Stimulated activated CD4-positive, alpha-beta T cell treated with anti-CD3 and anti-CD28 coated beads, Interleukin-15, amount 100 ng/mL, for 48 hours (primary cell): ENCODE measurements at places on chromosomes 6 and 20.

DNA sequence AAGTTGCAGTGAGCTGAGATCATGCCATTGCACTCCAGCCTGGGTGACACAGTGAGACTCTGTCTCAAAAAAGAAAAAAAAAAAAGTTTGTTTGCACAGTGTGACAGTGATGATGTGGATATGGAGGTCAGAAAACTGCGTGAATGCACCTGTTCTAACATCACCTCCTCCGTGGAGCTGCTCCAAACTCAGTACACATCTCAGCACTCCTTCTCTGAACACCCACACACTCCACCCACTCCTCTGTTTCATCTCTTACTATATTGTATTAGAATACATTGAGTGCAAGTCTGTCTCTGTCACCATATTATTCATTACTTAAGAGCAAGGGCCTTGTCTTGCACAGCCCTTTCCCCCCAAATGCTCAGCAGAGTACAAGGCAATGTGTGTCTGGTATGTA, 51.5 kb upstream of the ENPP4 start:
- DNase-seq, result no peak

DNA sequence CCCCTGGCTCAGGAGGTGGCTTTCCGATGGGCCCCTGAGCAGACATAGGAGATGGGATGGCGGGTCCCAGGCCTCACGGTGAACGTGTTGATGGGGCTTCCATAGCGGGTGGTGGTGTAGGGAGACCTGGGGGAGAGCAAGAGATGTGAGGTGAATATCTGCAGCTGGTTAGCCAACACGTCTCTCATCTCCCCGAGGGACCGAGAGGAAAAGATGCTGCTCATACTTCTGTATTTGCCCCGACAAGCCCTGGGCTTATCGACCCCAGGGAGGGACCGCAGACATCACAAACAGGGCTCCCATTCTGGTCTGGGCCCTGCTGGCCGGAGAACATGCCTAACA, 38.7 kb downstream of the C6orf132 start:
- no peak for DNase-seq

DNA sequence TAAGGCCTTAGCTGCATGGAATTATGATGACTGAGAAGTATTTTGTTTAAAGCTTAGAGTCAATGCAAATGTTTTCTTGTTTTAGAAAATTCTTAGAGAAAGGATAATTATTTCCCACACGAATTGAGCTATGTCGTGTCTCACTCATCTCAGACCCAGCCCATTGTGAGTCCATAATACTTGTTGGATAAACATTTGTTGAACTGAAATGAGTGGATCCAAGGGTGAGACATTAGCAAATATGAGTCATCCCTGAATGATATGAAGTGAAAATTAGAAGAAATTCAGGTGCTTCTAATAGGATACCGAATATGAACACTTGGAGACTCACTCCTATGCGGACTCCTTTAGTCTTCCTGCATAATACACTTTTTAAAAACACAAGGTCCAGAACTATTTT, 41.6 kb upstream of the ARMC2 start:
- no peak for DNase-seq

DNA sequence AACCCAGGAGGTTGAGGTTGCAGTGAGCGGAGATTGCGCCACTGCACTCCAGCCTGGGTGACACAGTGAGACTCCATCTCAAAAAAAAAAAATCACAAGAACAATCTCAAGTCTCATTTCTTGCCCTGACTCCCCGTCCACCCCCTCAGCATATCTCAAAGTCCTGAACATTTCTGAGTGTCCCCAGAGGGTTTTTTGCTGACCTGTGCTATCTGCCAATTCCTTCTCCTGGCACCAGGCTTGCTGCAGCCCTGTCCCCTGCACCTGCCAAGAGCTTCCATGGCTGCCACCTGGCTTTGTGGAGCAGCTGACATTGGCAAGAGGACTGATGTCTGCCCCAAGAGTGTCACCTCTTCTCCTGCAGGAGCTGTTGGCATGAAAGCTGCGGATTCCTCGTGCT, 54.9 kb upstream of the PTPRT start:
- no peak for DNase-seq

DNA sequence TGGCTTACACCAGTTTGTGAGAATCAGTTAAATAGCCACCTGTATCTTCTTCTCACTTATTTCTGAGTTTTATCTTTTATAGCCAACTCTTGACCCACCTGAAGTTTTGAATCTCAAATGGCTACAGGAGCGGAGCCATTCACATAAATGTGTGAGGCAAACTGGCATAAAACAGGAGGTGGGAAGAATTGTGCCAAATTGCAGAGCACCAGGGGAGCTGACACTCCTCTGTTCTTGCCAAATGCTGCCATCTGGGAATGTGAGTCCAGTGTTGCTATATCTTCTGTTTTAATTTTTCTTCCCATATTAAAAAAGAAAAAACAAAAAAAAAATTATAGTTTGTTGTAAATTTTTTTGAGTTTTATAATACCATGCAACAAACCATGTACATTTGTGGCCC, 17.0 kb upstream of the RNF146 start:
- DNase-seq, result no peak

DNA sequence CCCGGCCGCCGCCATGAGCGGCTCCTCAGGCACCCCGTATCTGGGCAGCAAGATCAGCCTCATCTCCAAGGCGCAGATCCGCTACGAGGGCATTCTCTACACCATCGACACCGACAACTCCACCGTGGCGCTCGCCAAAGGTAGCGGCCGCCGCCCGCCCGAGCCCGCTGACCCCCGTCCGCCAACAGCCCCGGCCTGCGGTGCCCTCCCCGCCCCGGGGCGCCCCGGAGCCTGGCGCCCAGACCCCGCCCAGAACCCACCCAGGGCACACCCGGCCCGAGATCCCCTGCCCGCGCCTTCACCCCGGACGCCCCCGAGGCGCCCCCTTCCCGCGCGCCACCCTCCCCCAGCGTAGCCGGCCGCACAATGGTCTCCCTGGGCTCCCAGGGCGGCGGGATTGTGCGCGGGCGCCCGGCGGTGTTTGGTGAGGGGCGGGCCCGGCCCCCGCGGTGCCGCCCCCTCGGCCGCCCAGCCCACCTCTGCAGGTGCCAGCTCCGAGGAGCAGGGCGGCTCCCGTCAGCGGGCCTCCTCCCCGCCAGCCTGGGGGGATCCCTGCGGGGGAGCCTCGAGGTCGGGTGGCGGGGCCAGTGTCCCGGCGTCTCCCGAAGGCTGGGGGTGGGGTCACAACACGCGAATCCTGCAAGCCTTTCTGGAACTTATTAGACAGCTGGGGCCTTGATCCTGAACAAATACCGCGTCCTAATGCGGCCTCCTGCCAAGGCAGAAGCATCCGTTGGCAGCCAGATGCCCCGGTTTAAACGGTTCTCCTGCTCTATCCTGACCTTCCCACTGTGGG, 577 bp downstream of the LSM14B start:
- DNase-seq, result no peak

- no peak for DNase-seq
Measured at GRCh38 chr6:87351583-87351982, 7.0 kb downstream of the C6orf163 start.

DNA sequence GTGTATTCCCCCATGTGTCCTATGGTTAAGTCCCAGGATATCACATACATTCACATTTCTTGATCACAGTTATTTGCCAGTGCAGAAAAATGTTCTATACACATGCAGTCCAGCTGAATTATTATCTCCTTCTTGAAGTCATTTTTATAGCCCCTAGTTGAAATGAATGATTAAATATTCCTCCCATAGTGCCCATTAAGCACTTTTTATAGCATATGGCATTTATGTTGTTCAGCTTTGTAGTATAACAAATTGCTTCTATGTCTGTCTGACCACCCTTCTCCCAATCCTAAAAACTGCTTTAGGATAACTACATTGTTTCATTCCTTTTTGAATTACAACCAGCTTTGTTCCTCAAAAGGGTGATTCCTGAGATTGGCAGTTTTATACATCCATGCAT, 123.5 kb downstream of the ADGRB3 start:
- DNase-seq, result no peak

- no peak for DNase-seq
Measured at GRCh38 chr6:155116571-155116910, 121.4 kb downstream of the TIAM2 start.

- no peak for DNase-seq
Measured at GRCh38 chr6:164455835-164456234, 853.6 kb downstream of the C6orf118 start.

- no peak for DNase-seq
Measured at GRCh38 chr6:164108092-164108491, 693.6 kb downstream of the QKI start.
